ENCODE measurements at places on chromosomes 4 and X.

DNA sequence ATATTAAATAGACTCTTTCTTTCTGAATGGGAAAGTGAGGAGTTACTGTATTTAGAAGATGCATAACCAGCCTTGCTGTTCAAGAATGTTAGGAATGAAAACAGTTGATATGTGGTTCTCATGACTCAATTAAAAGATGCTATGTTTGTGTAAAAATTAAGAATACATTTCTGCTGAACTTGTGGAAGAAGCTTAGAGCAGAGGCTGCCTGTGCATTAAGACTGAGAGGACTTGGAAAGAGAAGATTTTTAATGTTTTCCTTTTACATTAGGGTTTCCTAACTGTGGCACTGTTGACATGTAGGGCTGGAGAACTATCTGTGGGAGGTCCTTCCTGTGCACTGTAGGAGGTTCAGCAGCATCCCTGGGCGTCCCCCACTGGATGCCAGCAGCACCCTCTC, 137.7 kb downstream of the GPR143 start:
- DNase-seq: peak; percentile 48

DNA sequence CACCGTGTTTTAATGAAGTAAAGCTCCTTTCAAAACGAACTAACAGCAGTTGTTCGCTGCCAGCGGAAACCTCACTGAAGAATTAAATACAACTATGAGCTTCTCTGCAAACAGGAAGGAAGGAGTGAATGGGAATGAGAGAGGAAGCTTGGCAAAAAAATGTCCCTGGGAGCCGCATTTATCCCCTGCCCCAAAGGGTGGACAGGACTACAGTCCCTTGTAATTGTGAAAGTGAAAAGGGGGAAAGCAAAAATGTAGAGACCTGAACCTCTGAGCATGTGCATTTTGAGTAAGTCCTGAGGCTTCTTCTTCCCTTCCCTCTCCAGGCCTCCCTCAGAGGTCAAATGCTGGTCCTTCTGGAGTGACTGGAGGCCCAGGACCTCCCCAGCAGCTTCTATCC, 53.8 kb upstream of the BMP2K start:
- no peak for DNase-seq

DNA sequence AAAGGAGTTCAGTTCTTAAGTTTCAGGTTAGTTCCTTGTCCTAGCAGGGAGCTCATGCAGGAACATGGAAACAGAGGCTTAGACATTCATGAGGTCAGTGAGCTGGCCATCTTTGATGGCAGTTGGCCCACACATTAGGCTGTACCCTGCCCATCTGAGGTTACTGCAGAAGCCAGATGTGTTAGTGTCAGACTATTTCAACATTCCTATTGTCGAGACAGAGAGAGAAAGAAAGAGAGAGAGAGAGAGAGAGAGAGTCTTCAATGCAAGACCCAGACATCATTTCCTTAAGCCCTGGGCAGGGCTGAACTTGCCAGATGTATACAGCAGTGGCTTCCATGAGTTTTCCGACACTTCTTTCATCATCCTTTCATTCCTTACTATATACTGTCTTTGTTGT, 91.3 kb downstream of the PPP1R2C start:
- DNase-seq: no peak

- DNase-seq: no peak
Observed at GRCh38 chrX:18449236-18449635, 23.8 kb downstream of the CDKL5 start.

DNA sequence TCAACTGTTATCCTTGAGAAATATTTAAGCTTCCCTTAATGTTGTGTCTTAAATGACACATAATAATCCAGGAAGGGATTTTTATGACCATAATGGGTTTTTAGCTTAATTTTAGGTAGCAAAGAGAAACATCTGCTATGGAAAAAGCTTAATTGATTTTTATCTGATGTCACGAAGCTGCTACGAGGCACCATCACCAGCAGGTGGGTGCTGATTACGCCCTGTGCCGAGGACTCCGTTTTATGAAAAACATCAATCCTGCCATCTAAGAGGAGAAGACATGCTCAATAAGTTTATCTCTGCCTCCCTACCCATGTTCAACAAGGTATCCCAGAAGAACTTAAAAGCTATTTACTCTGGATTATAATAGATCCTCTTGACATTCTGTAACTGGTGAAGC, 280.6 kb upstream of the ZFP42 start:
- no peak for DNase-seq

All from choroid plexus epithelial cell (primary cell).